Body of pancreas (tissue), 4 donors: ENCODE measurements at places on chromosomes 4 and X.

DNA sequence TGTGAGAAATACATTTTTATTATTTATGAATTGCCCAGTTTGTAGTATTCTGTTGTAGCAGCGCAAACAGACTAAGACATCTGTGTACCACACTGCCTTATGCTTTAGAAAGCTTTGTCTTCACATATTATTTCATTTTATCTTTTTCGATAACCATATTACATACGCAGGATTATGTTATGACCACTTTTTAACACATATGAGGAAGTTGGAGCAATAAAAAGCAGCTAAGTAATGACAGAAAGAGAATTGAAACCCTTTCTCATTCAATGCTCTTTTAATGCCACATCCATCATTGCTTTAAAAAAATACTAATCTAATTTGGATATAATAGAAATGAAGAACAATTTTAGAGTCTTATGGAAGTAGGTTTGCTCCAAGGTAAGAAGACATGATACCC, 99.7 kb downstream of the CT47B1 start:
- DNase-seq, result no peak

DNA sequence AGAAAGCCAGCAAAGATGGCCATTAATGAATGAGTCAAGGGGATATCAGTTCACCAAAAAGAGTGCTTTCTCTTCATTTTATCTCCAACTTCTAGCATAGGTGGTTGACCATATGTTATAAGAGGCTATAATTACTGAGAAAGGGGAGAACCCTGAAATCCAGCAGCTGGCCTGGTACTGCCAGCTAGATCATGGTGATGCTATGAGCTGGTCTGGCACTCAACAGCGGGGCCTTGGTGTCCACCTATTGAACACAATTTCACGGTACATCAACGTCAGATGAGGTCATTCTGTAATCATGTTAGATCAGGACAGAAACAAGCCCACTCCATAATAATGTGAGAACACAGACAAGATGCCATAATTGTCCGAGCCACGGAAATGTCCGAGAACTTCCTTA, 1644.8 kb upstream of the PCDH7 start:
- no peak for DNase-seq

- peak; percentile 46 for DNase-seq
Measured at GRCh38 chrX:44873415-44874276, 658 bp downstream of the KDM6A start.

GRCh38 chrX:30262763-30263162, 15.8 kb downstream of the MAGEB1 start:
- no peak for DNase-seq

GRCh38 chr4:38002451-38003071, 42.4 kb downstream of the PTTG2 start:
- no peak for DNase-seq

GRCh38 chr4:77196866-77197265, 39.9 kb downstream of the CCNG2 start:
- no peak for DNase-seq

GRCh38 chrX:45715748-45716147, 515.1 kb upstream of the DIPK2B start:
- DNase-seq, result no peak

- DNase-seq, result no peak
Measured at GRCh38 chr4:74338792-74339333, 26.1 kb upstream of the EREG start.

GRCh38 chr4:47510506-47511143, 25.6 kb downstream of the ATP10D start:
- no peak for DNase-seq

GRCh38 chr4:4532371-4533154, 9.3 kb downstream of the STX18 start:
- DNase-seq, result no peak

DNA sequence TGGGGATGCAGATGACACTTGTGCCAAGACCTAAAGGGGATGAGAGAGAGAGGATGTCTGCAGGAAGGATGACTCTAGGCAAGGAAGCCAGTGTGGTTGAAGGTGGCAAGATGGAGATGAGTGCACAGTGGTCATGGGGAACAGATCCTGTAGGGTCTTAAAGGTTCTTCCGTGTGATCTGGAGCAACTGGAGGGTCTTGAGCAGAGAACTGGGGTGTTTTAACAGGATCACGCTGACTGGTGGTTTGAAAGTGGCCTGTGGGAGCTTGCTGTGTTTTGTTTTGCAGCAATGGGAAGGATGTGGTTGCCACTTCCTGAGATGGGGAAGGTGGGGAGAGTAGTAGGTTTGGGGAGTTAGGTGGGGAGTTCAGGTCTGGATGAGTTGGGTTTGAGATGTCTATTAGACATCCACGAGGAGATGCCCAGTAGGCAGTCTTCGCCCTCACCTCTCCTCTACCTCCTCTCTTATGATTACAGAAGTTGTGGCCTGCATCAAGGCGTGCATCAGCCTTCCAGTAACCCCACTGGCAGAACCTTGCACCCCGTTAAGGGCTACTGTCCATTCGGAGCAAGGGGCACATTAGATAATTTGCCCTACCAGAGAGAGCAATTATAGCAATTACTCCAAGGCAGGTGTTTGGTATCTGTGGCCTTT, 1.4 kb upstream of the STBD1 start:
- DNase-seq, result no peak

GRCh38 chr4:108003982-108004515, 14.4 kb downstream of the HADH start:
- DNase-seq, result no peak

GRCh38 chrX:119071381-119071780, 1.4 kb upstream of the CT47C1 start:
- no peak for DNase-seq

- peak; percentile 41 for DNase-seq
Measured at GRCh38 chrX:136189222-136189621, 41.9 kb downstream of the FHL1 start.

DNA sequence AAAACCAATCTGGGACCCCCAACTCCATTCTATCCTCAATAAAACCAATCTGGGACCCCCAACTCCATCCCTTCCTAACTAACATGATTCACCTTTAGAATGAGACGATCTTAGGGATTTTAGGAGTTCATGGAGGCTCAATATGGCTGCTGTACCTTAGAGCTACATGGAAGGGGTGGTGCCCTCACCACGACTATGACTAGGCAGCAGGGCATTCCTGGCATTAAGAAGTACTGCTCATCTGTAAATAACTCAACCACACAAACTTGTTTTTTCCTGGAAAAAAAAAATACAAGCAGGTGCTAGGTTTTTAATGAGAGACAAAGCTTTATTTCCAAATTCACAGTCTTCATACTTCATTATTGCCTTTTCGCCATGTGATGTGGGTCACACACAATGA, 346.5 kb upstream of the FAT1 start:
- no peak for DNase-seq

DNA sequence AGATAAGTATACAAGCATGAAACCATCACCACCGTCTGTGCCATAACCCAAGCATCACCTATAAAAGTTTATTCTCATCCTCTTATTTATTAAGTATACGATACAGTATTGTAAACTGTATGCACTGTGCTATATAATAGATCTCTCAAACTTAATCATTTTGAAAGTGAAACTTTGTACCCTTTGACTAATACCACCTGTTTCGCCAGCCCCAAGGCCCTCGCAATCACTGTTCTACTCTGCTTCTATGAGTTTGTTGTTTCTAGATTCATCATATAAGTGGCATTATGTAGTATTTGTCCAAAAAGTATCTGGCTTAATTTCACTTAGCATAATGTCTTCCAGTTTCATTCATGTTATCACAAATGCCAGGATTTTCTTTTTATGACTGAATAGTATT, 72.1 kb upstream of the DOCK11 start:
- no peak for DNase-seq

GRCh38 chrX:14194711-14195110, 165.0 kb upstream of the GEMIN8 start:
- no peak for DNase-seq

DNA sequence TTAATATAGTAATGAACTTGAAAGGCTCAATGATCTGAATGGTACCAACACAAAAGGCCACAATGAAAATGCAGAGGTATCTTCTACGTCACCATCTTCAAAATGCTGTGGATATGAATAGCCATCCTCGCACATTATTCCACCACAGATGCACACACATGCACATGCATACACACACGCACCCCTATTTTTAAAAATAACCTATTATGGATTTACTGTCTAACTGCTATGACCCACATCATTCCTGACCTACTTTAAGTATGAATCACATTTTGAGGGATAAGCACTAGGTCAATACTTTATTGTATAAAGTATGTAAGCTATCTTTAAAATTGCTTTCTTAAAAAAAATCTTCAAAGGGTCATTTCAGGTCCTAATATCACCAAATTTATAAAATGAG, 24.4 kb upstream of the CORIN start:
- DNase-seq, result no peak

GRCh38 chr4:21507439-21507838, 441.1 kb downstream of the KCNIP4 start:
- no peak for DNase-seq

- DNase-seq, result peak; percentile 78
Measured at GRCh38 chr4:107825072-107825824, 516 bp downstream of the SGMS2 start.

GRCh38 chrX:46381630-46382029, 163.6 kb downstream of the ZNF674 start:
- DNase-seq, result peak; percentile 2

DNA sequence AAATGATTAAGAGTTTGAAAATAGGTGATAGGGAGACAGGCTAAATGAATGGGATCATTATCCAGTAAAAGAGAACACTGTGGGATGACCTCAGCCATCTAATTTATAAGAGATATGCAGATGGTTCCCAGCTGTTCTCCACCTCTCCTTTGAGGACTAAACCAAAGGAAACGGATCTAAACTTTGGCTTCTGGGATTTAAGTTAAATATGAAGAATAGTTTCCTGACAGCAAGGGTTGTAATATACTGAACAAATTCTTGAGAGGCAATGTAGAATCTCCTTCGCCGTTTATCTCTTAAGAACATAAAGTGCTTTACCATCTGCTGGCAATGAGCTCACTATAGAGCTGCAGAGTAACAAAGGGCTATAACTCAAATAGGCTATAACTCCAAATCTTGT, 35.4 kb upstream of the HPGDS start:
- DNase-seq, result no peak

DNA sequence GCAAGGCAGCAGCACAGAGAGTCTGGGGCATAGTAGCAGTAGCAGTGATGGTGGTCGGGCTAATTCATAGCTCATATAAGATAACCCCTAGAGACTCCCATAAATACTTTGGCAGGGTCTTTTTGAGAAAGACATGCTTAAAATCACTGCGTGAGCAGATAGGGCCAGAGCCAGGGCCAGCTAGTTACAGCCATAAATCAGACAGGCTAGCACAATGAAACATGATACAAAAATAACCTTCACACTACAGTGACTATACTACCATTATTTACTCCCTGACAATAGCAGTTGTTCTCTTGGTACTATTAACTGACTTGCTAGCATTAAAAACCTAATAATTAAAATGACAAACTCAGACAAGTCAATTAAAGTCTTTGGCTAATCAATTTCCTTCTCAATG, 295.9 kb downstream of the SMARCA1 start:
- DNase-seq, result no peak

GRCh38 chrX:14899607-14900006, 26.4 kb downstream of the MOSPD2 start:
- DNase-seq, result no peak

GRCh38 chr4:185919107-185919506, 107.1 kb upstream of the SORBS2 start:
- no peak for DNase-seq

DNA sequence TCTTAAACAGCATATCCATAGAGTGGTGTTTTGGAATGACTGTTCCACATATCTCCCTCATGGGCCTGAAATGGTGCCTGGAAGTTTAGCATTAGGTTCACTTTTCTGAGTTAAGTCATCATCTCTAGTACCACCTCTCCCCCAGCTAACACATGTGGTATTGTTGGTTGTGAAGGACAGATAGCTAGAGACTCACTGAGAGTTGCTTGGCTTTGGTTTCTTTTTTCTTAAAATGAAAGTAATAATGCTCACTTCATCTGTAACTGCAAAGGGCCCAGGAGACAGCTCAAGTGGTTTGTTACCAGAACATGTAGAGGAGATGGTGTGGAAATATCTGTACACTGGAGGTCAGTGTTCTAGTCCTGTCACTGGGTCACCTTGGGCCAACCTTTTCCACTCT, 90.9 kb downstream of the EFNB1 start:
- no peak for DNase-seq

DNA sequence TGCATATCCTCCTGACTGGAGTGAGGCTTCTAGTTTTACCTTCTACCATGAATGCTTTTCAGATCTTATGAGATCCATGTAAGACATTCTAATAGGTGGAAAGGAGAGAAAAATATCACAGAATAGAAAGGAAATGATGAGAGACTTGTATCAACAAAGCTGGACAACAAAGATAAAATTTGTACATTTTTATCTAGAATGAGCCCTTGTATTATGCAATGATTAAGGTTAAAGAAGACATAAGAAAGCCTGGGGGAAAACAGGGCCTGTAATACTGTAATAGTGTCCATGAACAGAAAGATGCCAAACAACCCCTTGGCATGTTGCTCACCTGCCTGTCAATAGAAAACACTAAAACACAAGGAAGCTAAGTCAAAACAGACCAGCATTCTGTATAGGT, 44.2 kb upstream of the SCRG1 start:
- no peak for DNase-seq

- no peak for DNase-seq
Measured at GRCh38 chrX:40922307-40922706, 162.9 kb upstream of the USP9X start.
